ENCODE measurements at places on chromosomes 16 and 17.

GRCh38 chr16:85641776-85642176 is 28.7 kb downstream of the GSE1 start:
- no peak for DNase-seq

DNA sequence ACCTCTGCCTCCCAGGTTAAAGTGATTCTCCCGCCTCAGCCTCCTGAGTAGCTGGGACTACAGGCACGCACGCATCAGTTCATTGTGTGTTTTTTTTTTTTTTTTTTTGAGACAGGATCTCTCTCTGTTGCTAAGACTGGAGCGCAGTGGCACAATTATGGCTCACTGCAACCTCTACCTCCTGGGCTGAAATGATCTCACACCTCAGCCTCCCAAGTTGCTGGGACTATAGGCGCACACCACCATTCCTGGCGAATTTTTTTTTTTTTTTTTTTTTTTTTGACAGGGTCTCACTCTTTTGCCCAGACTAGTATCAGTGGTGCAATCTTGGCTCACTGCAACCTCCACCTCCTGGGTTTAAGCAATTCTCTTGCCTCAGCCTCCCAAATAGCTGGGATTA is 17.8 kb upstream of the RAPGEFL1 start:
- DNase-seq, result no peak

DNA sequence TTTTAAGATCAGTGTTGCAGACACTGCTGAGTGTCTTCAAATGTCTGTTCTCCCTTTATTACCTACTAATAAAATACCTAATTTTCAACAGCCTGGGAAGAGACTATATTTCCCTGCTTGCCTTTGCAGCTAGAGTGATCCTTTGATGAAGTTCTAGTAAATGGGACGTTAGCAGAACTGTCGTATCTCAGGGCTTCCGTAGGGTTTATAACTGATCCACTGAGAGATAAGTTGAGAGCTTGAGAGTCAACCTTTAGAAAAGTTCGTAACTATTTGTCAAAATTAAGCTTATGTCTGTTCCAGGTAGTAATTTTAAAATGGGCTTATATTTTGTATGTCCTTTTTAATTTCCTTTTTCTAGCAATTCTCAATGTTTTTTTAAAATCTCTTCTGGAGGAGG is 527.0 kb downstream of the MAF start:
- no peak for DNase-seq

- DNase-seq, result no peak
Observed at GRCh38 chr16:57540906-57541753, 1.3 kb upstream of the ADGRG5 start.

GRCh38 chr17:69489313-69489712 is 74.8 kb downstream of the MAP2K6 start:
- DNase-seq, result no peak

DNA sequence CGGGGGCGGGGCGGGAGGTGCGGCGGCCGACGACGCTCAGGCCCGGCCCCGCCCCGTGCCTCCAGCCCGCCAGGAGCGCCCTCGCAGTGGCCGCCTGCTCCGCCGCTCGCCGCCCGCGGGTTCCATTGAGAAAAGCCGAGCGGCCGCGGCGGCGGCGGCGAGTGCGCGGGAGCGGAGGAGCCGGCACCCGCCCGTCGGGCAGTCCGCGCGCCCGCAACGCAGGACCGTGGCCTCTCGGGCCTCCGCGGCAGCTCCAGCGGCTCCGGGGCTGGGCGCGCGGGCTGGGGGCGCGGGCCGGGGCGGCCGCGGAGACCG is at the start of gene ZFPM1:
ZFPM1 (plus strand) TSS at position 64 of the 315 bp plus-strand sequence. CDS start 359 bp downstream, outside the sequence.
- no peak for DNase-seq

DNA sequence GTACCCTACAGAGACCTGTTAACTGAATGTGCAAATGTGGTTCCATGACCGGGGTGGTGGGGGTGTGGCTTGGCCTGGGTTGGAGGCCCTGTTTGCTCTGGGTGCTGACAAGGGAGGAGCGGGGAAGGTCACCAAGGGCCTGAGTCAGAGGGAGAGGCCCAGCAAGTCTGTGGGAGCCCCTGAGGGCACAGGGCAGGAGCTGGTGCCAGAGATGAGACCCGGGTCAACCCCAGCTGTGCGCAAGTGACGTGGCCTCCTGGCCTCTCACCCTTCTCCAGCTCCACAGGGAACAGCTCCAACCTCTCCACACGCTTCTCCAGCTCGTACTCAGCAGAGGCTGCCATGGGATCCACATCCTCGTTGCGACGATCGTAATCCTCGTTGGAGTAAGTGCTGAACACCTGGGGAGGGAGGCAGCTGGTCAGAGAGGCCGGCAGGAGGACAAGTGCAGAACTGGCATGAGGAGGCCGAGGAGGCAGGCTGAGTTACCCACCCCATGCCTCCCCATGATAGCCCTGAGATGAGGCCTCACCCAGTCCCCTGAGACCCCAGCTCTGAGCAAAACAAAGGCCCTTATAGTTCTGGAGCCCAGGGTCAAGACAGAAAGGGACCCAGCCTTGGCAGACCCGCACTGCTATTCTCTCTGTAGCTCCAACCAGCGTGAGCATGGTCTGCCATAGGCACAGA is 5.5 kb downstream of the PPP1R9B start:
- DNase-seq, result no peak

GRCh38 chr16:35148748-35149147 is 1689.3 kb downstream of the TP53TG3F start:
- DNase-seq, result no peak

- DNase-seq, result no peak
Observed at GRCh38 chr16:82195917-82196494, 26.0 kb upstream of the MPHOSPH6 start.

GRCh38 chr17:8941520-8941919 is 24.0 kb downstream of the PIK3R5 start:
- DNase-seq, result no peak

- no peak for DNase-seq
Observed at GRCh38 chr17:73132085-73132492, 32.7 kb upstream of the SSTR2 start.

- DNase-seq, result no peak
Observed at GRCh38 chr16:73565263-73565662, 517.3 kb upstream of the ZFHX3 start.

DNA sequence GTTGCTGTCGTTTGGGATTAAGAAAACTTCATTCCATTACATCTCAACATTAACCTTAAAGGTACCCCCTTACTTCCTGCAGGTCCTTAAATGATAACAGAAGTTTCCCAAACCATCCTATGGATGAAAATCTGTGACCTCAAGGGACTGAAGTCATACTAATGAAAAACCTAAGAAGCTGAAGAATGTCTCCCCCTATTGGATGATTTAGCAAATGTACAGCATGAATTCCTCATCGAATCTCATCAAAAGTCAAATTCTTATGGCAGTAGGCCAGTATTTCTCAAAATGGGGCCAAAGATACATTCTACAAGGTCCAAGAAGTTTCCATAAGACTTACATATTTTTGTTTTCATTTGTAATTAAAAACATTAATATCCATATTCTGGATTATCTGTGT is 13.5 kb downstream of the SCO1 start:
- DNase-seq, result no peak

GRCh38 chr16:84247331-84247730 is 7.5 kb upstream of the KCNG4 start:
- no peak for DNase-seq
